ENCODE measurements at places on chromosomes 4 and X. TPM values are rescaled to one million over a fixed set of nuclear protein-coding genes. Genes with fewer than 3 reads are reported as not detected.

FTSJ1 gene
- total RNA-seq = 30.6 TPM

PAGE2 gene
- not detected for total RNA-seq

ZNF518B gene
- 20.3 TPM for total RNA-seq

CENPE gene
- 0.76 TPM for total RNA-seq

WNK3 gene
- total RNA-seq = 2.4 TPM

PNPLA4 gene
- total RNA-seq = 14.4 TPM

GLRA3 gene
- total RNA-seq = not detected

MAGEA12 gene
- not detected for total RNA-seq

ADRA2C gene
- total RNA-seq = 4.8 TPM

ALB gene
- 1.0 TPM for total RNA-seq

TSPAN7 gene
- 46.2 TPM for total RNA-seq

HPSE gene
- 4.1 TPM for total RNA-seq

MAOA gene
- 12.8 TPM for total RNA-seq

CENPVL1 gene
- not detected for total RNA-seq

PDE5A gene
- total RNA-seq = 55.8 TPM

PRKX gene
- total RNA-seq = 28.9 TPM

NPY5R gene
- total RNA-seq = 0.36 TPM

MCF2 gene
- total RNA-seq = 0.31 TPM

PDCL2 gene
- not detected for total RNA-seq

RHOXF2 gene
- not detected for total RNA-seq

GAGE12H gene
- not detected for total RNA-seq

TMPRSS11F gene
- total RNA-seq = not detected

MSX1 gene
- 7.5 TPM for total RNA-seq

CTAG2 gene
- not detected for total RNA-seq

RGS12 gene
- total RNA-seq = 40.7 TPM

NWD2 gene
- not detected for total RNA-seq

ALG13 gene
- total RNA-seq = 86.3 TPM

Measured in sciatic nerve (tissue), 2 donors.